Adrenal gland (tissue), 19 donors: ENCODE measurements at places on chromosomes 2 and 18. TPM values are rescaled to one million over a fixed set of nuclear protein-coding genes. Genes with fewer than 3 reads are reported as not detected.
A peak's percentile ranks its signal among the peaks of the same experiment; 100 is the strongest.

- no peak for DNase-seq
- no peaks in the 10 kb centered on the region for H3K27me3 ChIP-seq
- peaks cover 4% of the 10 kb centered on the region for H3K4me1 ChIP-seq
- H3K36me3 ChIP-seq: no peaks in the 10 kb centered on the region
- H3K4me3 ChIP-seq: no peak overlapping the region
These were observed 115.1 kb downstream of the DTNB start for GRCh38 chr2:25558262-25558661.

DNA sequence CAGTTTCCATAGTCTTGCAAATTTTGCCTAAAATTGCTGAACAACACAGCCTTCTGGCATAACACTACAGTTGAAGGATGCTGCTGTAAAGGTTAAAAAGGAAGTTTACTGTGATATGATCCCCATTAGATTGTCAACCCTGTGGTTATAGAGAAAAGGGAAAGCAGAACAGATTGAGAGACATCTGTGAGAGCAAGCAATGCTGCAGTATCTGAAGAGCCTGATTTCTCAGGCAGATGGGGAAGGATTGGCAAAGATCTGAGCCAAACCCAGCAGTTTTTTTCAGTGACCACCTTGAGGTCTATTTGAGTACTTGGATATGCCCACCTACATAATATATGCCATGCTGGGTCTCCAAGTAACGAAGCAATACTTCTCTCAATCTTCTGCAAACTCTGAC lies 8.5 kb upstream of the ST8SIA3 start:
- no peak overlapping the region for H3K4me3 ChIP-seq
- DNase-seq: no peak
- no peaks in the 10 kb centered on the region for H3K27me3 ChIP-seq
- H3K27ac ChIP-seq: no peak overlapping the region
- H3K36me3 ChIP-seq: no peaks in the 10 kb centered on the region
- no peaks in the 10 kb centered on the region for H3K4me1 ChIP-seq

- no peak for DNase-seq
- H3K4me3 ChIP-seq: no peak overlapping the region
- H3K27me3 ChIP-seq: no peaks in the 10 kb centered on the region
- peaks cover 9% of the 10 kb centered on the region for H3K36me3 ChIP-seq
- H3K4me1 ChIP-seq: no peaks in the 10 kb centered on the region
- no peak overlapping the region for H3K27ac ChIP-seq
These were observed 24.6 kb downstream of the PRKRA start for GRCh38 chr2:178426388-178426787.

Gene IL1A
- total RNA-seq: not detected

GRCh38 chr2:164593541-164593940 lies 27.7 kb downstream of the GRB14 start:
- H3K36me3 ChIP-seq: no peaks in the 10 kb centered on the region
- no peaks in the 10 kb centered on the region for H3K27me3 ChIP-seq
- no peaks in the 10 kb centered on the region for H3K4me1 ChIP-seq
- H3K4me3 ChIP-seq: no peak overlapping the region
- H3K27ac ChIP-seq: no peak overlapping the region

GRCh38 chr2:4024605-4025004 lies 321.2 kb downstream of the DCDC2C start:
- no peak overlapping the region for H3K4me3 ChIP-seq
- no peak overlapping the region for H3K27ac ChIP-seq
- no peaks in the 10 kb centered on the region for H3K27me3 ChIP-seq
- H3K36me3 ChIP-seq: no peaks in the 10 kb centered on the region
- no peaks in the 10 kb centered on the region for H3K4me1 ChIP-seq
- DNase-seq: no peak

DNA sequence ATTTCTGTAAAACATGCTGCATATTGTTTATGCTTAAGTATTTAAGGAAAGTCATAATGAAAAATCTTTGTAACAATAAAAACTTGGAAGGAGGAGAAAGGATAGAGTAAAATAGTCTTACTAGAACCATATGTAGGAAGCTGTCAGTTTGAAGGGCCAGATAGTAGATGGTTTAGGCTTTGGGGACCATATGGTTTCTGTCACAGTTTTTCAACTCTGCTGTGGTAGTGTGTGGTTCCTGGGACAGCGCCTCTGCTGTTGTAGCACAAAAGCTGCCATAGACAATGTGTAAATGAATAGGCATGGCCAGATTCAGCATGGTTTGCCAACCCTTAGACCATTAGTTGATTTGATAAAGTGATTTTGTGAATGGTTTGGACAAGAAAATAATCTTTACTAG lies 75.5 kb downstream of the SLC39A10 start:
- DNase-seq: no peak
- no peak overlapping the region for H3K27ac ChIP-seq
- H3K27me3 ChIP-seq: no peaks in the 10 kb centered on the region
- H3K36me3 ChIP-seq: no peaks in the 10 kb centered on the region
- no peak overlapping the region for H3K4me3 ChIP-seq

DNA sequence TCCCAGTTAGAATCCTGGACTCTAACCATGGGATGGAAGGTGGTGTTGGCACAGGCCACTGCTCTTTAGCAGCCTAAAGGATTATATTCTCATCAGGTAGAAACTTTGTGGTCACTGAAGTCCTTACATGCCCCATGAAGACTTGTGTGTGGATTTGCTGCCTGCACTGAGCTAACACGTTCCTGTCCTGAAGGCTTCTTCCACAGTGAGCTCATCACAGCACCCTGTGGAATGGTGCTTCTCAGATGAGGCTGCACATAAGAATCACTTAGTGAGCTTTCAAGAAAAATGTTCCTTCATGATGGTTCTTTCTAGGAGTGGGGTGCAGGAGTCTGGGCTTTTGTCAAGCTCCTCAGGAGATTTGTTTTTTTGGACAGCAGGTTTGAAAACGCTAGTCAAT lies 26.8 kb downstream of the STAMBP start:
- H3K4me3 ChIP-seq: no peak overlapping the region
- H3K27ac ChIP-seq: no peak overlapping the region
- no peaks in the 10 kb centered on the region for H3K4me1 ChIP-seq
- H3K36me3 ChIP-seq: peaks cover 59% of the 10 kb centered on the region

DNA sequence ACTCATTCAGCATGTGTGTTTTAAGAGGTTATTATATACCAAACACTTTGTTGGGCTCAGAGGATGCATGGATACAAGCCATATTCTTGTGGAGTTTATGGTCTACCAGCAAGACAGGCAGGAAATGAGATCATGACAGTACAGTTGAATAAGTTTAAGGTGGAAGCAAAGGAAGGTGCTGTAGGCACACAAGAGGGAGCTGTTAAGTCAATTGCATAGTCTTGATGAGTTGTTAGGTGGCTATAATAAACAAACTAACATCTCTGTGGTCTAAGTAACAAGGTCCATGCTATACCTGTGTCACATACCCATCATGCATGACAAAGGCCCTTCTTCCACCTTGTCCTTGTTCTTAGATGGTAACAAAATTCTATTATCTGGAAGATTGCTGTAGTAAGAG lies 538.3 kb downstream of the CNTNAP5 start:
- H3K27ac ChIP-seq: no peak overlapping the region
- no peaks in the 10 kb centered on the region for H3K4me1 ChIP-seq
- H3K4me3 ChIP-seq: no peak overlapping the region
- no peak for DNase-seq
- no peaks in the 10 kb centered on the region for H3K27me3 ChIP-seq
- H3K36me3 ChIP-seq: no peaks in the 10 kb centered on the region

- no peak for DNase-seq
- no peaks in the 10 kb centered on the region for H3K36me3 ChIP-seq
- H3K27me3 ChIP-seq: no peaks in the 10 kb centered on the region
- no peak overlapping the region for H3K4me3 ChIP-seq
- no peak overlapping the region for H3K27ac ChIP-seq
- no peaks in the 10 kb centered on the region for H3K4me1 ChIP-seq
These were observed 83.4 kb downstream of the PDK1 start for GRCh38 chr2:172639256-172639655.

GRCh38 chr18:8298186-8298585 lies 311.1 kb upstream of the RAB12 start:
- H3K4me3 ChIP-seq: no peak overlapping the region
- no peak overlapping the region for H3K27ac ChIP-seq
- H3K4me1 ChIP-seq: no peaks in the 10 kb centered on the region
- DNase-seq: no peak
- H3K36me3 ChIP-seq: peaks cover 7% of the 10 kb centered on the region

Gene RESP18
- total RNA-seq: not detected

GRCh38 chr2:46097714-46098480 lies 199.3 kb upstream of the EPAS1 start:
- DNase-seq: peak; percentile 77
- H3K4me3 ChIP-seq: no peak overlapping the region
- H3K36me3 ChIP-seq: no peaks in the 10 kb centered on the region

- no peak overlapping the region for H3K27ac ChIP-seq
- no peaks in the 10 kb centered on the region for H3K4me1 ChIP-seq
- no peaks in the 10 kb centered on the region for H3K27me3 ChIP-seq
- DNase-seq: no peak
- H3K36me3 ChIP-seq: peaks cover 6% of the 10 kb centered on the region
These were observed 25.7 kb upstream of the KCNJ13 start for GRCh38 chr2:232802091-232802490.

GRCh38 chr18:57426187-57426586 lies 9.0 kb upstream of the ONECUT2 start:
- no peaks in the 10 kb centered on the region for H3K4me1 ChIP-seq
- peaks cover 68% of the 10 kb centered on the region for H3K27me3 ChIP-seq
- no peak overlapping the region for H3K27ac ChIP-seq

- peak; percentile 68 for DNase-seq
- no peaks in the 10 kb centered on the region for H3K36me3 ChIP-seq
- H3K4me3 ChIP-seq: no peak within 1 kb of the TSS
- peaks cover 35% of the 10 kb centered on the region for H3K27me3 ChIP-seq
- H3K27ac ChIP-seq: peak within 1 kb of the TSS; percentile 57
- peaks cover 21% of the 10 kb centered on the region for H3K4me1 ChIP-seq
These were observed at the start of gene EMILIN2 for GRCh38 chr18:2846636-2847316. Gene EMILIN2 (plus strand): TSS chr18:2847006. CDS start chr18:2847189, 183 bp downstream.

- DNase-seq: no peak
- no peak within 1 kb of the TSS for H3K4me3 ChIP-seq
- no peaks in the 10 kb centered on the region for H3K36me3 ChIP-seq
- H3K27ac ChIP-seq: no peak within 1 kb of the TSS
- no peaks in the 10 kb centered on the region for H3K4me1 ChIP-seq
These were observed at the start of gene SRD5A2 for GRCh38 chr2:31580321-31581117. Gene SRD5A2 (minus strand): TSS chr2:31580938. CDS start chr2:31580900, 38 bp downstream.

GRCh38 chr2:64863097-64863820 lies 125.9 kb upstream of the SLC1A4 start:
- no peak overlapping the region for H3K4me3 ChIP-seq
- H3K4me1 ChIP-seq: peaks cover 22% of the 10 kb centered on the region
- DNase-seq: no peak
- no peaks in the 10 kb centered on the region for H3K27me3 ChIP-seq
- H3K36me3 ChIP-seq: no peaks in the 10 kb centered on the region

- H3K27me3 ChIP-seq: no peaks in the 10 kb centered on the region
- no peak for DNase-seq
- H3K36me3 ChIP-seq: no peaks in the 10 kb centered on the region
- H3K4me1 ChIP-seq: no peaks in the 10 kb centered on the region
- H3K27ac ChIP-seq: no peak overlapping the region
- H3K4me3 ChIP-seq: no peak overlapping the region
These were observed 56.8 kb downstream of the SH3BP4 start for GRCh38 chr2:235008584-235009044.

DNA sequence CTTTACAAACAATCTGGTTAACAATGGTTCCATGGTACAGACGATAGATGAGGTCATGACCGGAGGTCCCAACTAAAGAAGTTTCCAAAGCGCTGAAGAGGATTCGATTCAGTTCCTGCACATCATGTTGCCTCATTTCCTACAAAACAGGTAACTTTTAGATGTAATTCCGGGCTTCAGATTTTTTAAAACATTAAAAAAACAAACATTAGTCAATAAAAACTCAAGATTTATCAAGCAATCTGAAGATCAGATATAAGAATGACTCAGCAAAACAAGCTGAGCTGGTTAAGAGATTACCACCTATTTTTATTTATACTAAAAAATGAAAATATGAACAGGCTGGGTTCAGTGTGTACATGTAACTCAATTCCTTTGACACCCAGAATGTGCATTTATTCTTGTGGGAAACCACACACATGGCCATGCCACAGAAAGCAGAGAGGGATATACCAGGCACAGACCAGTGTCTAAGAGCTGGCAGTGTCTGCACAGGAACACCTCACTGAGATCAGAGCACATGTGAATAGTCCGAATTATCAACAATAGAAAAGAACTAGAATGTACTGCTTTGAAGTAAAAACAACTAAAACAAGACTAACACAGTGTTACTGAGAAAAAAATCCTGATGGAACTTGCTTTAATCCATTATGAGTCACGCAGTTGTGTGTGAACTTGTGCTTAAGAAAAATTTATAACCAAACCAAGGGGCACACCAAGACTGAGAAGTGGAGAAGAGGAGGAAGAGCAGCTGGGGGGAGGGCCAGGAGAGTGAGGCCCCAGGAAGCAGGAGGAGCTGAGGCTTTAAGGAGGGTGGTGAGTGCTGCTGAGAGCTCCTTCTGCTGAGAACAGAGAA lies 9.5 kb downstream of the USP40 start:
- no peak overlapping the region for H3K4me3 ChIP-seq
- H3K27ac ChIP-seq: no peak overlapping the region
- no peaks in the 10 kb centered on the region for H3K27me3 ChIP-seq
- DNase-seq: no peak

- no peaks in the 10 kb centered on the region for H3K36me3 ChIP-seq
- H3K4me3 ChIP-seq: no peak overlapping the region
- H3K27ac ChIP-seq: no peak overlapping the region
- H3K4me1 ChIP-seq: no peaks in the 10 kb centered on the region
These were observed 39.0 kb upstream of the SIX3 start for GRCh38 chr2:44902217-44903137.

DNA sequence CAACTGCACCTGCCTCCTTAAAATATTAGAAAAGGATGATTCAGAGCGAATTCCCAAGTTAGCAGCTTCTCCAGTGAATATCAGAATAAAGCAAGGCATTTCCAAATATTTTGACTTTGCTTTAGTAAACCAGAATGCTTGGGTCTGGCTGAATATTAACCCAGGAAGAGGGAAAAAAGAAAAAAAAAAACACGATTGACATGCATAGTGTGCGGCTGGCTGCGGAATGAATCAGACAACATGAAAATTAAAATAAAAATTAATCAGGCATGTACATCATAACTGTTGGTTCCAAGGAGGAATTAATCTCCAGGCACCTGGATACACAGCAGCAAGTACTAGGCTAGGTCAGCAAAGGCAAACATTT lies 105.8 kb upstream of the NCKAP5 start:
- no peaks in the 10 kb centered on the region for H3K36me3 ChIP-seq
- H3K4me3 ChIP-seq: no peak overlapping the region
- H3K27ac ChIP-seq: no peak overlapping the region

- no peaks in the 10 kb centered on the region for H3K36me3 ChIP-seq
- H3K4me1 ChIP-seq: no peaks in the 10 kb centered on the region
- H3K4me3 ChIP-seq: no peak overlapping the region
- H3K27ac ChIP-seq: no peak overlapping the region
These were observed 210.6 kb downstream of the IKZF2 start for GRCh38 chr2:212940816-212941215.

DNA sequence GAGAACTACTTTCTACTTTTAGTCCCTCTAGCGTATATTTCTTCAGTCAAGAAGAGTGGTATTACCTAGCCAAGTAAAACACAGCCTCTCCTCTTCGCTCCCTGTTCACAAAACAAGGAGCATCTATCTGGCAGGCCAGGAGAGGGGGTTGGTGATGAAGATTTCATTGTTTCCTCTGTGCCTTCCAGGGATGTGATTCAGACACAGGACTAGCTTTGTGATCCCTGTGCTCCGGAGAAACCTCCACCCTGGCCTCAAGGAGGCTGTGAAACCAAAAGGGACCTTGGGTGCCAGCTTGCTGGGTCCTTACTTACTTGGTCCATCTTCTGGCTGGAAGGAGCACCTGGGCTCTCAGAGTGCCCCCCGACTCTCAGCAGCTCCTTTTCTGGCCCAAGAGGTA lies 5.7 kb downstream of the RHOB start:
- no peaks in the 10 kb centered on the region for H3K27me3 ChIP-seq
- H3K4me1 ChIP-seq: peaks cover 21% of the 10 kb centered on the region
- peak overlapping the region; percentile 98 for H3K27ac ChIP-seq
- H3K36me3 ChIP-seq: peaks cover 13% of the 10 kb centered on the region
- peak; percentile 44 for DNase-seq

Gene UGT1A8
- not detected for total RNA-seq
